ENCODE measurements at places on chromosomes 1 and 21.

- peak; percentile 94 for DNase-seq
These were observed 72.9 kb downstream of the SKI start for GRCh38 chr1:2300851-2301606.

DNA sequence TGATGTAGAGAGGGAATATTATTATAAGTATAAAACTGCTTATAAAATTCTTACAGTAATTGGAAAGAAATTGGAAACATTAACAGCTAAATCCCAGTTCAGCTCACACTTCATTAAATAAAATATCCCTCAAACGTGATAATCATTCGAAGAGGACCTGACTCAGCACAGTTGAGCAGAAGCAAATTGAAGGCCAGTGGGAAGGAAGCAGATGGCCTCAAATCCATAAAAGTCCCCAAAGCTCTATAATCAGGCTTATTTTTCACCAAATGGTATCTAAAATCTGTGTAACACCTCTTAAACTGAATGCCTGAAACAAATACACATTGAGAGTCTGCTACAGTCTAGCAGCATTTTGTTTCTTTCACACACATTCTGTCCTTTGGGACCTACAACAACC lies 106.8 kb downstream of the TENT5C start:
- no peak for DNase-seq

- DNase-seq: no peak
These were observed 648 bp upstream of the RGS7 start for GRCh38 chr1:241357366-241358340.

DNA sequence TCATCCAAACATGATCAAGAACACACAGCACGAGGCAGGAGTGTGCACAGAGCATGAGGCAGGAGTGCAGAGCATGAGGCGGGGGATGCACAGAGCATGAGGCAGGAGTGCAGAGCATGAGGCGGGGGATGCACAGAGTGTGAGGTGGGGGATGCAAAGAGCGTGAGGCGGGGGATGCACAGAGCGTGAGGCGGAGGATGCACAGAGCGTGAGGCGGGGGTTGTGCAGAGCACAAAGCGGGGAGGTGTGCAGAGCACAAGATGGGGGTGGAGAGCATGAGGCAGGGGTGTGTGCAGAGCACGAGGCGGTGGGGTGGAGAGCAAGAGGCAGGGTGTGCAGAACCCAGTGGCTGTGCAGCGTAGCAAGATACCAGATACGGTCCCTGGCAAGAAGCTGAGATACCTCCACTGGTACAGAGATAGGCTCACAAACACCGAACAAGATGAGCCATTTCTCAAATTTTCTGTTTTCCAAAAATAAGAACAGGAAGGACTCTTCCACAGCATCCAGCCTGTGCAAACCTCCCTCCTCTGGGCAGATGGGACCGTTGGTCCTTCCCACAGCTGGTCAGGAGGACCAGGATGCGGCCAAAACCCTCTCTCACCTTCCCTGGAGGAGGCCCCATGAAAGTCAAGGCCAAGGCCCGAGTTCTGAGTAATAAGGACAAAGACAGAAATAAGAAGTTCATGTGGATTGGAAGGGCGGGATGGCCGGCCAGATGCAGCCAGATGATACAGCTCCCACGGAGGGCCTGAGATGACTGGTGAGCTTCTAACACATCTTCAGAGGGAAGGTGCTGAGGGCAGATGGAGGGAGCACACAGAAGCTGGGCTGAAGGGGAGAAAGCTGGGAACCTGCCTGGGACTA lies 12.0 kb downstream of the SPATC1L start:
- DNase-seq: no peak

DNA sequence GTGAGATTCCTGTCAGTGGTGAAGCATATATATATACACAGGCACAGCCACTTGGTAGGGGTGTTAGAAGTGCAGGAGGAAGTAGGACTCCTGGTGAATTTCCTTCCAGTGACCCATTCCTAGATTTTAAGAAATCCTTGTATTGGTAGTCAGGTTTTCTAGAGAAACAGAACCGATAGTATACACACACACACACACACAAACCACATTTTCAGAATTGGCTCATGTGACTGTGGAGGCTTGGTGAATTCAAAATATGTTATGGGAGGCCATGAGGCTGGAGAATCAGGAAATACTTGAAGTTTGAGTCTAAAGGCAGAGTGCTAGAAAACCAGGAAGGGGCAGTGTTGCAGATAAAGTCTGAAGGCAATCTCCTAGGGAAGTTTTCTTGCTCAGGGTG lies 114.2 kb downstream of the FCRL5 start:
- DNase-seq: no peak

DNA sequence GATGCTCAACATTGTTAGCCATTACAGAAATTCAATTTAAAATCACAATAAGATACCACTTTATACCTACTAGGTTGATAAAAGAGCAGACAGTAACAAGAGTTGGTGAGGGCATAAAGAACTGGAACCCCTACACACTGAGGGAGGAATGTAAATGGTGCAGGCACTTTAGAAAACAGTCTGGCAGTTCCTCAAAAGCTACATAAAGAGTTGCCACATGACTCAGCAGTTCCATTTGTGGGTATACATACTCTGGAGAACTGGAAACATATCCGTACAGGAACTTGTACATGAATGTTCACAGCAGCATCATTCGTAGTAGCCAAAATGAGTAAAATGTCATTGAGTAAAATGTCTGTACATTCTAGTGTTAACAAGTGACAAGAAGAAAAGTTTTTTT lies 17.0 kb downstream of the NSL1 start:
- no peak for DNase-seq

GRCh38 chr1:63142001-63142400 lies 180.4 kb upstream of the FOXD3 start:
- no peak for DNase-seq

GRCh38 chr1:198352975-198353695 lies 187.3 kb downstream of the ATP6V1G3 start:
- no peak for DNase-seq

- no peak for DNase-seq
These were observed 673 bp upstream of the DHCR24 start for GRCh38 chr1:54887665-54888071.

DNA sequence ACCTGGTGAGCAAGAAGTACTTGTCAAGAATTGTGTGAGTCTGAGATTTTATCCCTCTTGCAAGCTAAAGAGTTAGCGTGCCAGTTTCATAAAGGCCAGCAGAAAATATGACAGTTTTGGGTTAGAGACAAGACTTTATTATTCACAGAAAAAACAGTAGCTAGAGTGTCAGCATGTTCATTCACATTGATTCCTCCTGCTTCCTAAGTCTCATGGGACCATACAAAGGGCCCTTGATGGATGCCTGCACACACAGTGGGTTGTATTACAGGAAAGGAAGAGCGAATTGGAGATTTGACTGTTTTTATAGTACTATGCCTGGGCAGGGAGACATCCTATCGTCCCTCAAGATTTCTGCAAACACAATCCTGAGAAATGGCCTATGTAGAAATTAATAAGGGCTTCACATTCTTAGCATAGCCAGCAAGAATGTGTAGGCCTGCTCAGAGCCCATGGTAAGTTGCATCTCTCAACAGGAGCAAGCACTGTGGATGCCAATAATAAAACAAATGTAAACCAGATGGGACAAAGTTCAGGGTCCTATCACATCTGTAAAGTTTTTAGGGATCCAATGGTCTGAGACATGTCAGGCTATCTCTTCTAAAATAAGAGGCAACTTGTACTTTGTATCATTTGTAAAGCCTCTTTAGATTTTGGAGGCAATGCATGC lies 4.0 kb upstream of the ASPM start:
- no peak for DNase-seq

GRCh38 chr1:92995441-92996430 lies 34.5 kb upstream of the DIPK1A start:
- no peak for DNase-seq

- no peak for DNase-seq
These were observed 969 bp upstream of the ALDH4A1 start for GRCh38 chr1:18903291-18903756.

GRCh38 chr1:92016720-92017316 lies 13.0 kb upstream of the EPHX4 start:
- DNase-seq: peak; percentile 3

GRCh38 chr1:100875228-100875627 lies 19.4 kb downstream of the EXTL2 start:
- no peak for DNase-seq

DNA sequence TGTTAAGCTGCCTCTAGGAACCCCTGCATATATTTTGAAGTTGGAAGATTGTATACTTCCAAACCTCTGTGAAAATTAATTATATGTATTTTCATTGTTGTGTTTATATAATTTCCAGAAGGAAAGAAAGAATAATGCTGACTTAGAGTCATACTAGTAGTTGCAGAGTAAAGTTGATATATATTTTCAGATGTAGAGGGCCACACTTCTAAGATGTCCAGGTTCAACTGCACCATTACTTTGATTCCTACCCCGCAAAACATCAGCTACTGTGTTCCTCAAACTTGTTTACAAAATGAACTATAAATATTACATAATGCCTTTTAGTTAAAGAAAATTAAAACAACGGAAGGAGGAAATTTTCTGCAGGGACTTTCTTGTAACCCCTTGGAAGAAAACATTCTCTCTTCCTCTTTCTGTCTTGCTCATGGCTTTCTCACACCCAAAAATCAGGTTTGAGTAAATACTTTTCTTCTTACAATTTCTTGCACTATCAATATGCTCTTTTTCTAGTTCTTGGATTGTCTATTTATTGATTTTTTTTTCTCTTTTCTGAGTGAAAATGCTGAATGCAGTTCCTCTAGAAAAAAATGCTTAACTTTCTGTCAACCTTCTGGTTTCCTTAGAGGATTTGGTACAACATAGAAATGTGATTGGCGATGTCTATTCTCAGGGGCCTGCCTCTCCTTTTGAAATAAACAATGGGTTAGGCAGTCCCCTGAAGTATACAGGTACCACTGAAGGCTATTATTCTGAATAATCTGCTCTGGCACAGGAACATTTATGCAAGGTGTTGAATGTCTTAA lies 867.8 kb downstream of the TTLL7 start:
- no peak for DNase-seq

DNA sequence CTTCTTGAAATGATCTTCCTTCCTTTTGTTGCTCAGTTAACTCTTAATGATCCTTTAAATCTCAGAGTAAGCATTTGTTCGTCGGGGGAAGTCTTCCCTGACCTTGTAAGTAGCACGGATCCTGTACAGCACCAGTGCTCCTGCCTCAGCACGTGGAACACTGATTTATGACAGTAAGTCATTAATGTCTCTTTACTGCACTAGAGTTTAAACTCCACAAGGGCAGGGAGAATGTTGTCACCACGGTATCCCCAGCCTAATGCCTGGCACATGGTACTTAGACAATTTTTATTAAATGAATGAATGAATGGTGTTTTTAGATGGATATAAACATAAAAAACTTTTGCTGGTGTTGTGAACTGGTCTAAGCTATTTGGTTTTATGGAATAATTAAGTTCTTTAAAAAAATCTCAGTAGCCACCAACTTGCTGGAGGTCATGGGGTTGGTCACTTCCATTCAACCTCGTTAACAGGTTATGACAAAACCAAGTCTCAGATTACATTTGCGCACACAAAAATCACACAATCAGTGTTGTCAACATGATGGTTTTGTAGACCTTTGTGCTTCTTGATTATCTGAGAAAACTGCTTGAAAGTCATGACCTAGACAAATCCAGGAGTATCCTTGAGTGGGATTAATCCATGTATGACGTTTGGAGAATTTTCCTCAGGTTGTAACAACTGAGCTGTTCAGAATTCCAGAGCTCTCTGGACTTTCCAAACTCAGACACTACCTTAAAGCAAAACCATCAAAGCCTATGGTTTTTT lies 326.9 kb downstream of the DUSP10 start:
- DNase-seq: no peak
